ENCODE measurements at places on chromosomes 12 and 14. TPM values are rescaled to one million over a fixed set of nuclear protein-coding genes. Genes with fewer than 3 reads are reported as not detected.

The C1S gene
- total RNA-seq = 2.2 TPM

The LRFN5 gene
- 1.3 TPM for total RNA-seq

GRCh38 chr14:94543449-94544124 lies 17.7 kb upstream of the SERPINA4 start:
- no peak for DNase-seq

DNA sequence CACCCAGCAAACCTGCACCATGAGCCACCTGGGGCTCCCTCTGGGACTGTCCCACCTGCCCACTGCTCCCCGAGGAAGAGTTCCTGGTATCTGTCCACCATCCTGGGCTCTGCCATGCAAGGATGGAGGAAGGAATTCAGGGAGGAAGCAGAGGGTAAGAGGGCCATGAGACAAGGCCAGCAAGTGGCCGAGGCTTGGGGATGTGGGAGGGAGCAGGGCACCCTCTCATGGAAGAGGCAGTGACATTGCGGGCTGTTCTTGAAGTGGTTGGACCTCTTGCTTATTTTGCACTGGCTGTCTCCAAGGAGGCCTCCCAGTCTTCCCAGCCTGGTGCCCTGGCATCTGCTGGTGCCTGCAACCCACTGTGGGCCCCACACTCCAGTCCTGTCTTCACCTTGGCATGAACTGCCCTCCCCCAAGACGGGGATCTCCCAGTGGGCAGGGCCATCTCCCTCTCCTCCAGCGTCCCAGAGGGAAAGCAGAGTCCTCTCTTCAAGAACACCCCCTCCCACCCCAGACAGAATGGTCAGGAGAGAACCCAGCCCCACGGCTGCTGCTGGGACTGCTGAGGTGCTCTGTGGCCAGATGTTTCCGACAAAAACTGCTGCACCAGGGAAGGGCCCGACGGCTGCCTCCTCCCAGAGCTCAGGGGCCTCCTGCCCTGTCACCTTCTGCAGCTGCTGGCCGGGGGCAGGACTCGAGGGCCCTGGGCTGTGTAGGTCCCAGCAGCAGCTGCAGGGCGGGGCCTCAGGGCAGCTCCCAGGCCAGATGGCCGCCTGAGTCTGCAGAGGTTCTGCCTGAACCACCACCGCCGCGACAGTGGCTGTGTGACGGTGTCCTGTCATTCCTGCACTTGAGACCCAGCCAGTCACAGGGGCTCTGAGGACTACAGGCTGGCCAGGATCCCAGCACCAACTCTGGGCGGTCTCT lies 1.8 kb upstream of the AKT1 start:
- no peak for DNase-seq

DNA sequence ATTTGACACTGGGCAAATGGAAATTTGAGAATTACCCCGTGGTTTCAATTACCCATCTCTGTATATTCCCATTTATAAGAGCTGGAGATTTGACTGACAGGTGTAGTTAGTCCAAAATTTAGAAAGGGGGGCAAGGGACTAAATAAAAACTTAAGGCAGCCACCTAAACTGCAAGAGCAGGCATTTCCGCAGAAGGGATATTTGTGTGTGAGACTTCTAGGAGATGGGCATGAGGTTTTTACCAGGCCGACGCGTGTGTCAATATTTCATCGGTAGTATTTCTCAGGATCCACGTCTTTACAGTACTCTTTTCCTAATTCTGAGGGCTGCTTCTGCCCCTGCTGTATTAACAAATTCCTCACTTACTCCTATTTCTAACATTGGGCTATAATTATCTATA lies 1.4 kb downstream of the FAR2 start:
- no peak for DNase-seq
